ENCODE measurements at places on chromosomes 11 and 22. TPM values are rescaled to one million over a fixed set of nuclear protein-coding genes. Genes with fewer than 3 reads are reported as not detected.

OR52N4 gene
- 1.3 TPM for total RNA-seq

SHANK2 gene
- total RNA-seq: 0.27 TPM

GSTT2B gene
- 0.54 TPM for total RNA-seq

MMP10 gene
- not detected for total RNA-seq

Data from hematopoietic multipotent progenitor cell (in vitro differentiated cells).